NCI-H526 treated with DMSO at 0.1 percent for 48 hours (cell line): ENCODE measurements at places on chromosomes 16 and 17.

DNA sequence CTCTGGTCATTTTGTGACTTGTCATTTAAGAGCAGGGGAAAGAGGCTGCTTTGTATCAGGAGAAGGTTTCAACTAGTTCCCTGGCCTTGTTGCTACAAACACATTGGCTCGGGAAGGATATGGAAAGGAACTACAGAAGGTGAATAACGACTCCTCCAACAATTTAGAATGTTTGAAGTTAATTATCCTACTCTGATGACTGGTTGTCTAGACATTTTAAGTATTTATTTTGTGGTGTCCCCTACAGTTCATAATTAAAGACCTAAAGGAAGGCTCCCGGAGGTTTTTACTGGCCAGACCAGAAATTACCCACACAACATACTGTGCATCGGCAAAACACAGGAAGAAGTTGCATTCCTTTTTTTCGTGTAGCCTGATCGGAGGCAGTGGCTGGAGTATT lies 515.8 kb upstream of the SALL1 start:
- DNase-seq = no peak

GRCh38 chr16:84121007-84121406 lies 4.3 kb upstream of the MBTPS1 start:
- DNase-seq = no peak

DNA sequence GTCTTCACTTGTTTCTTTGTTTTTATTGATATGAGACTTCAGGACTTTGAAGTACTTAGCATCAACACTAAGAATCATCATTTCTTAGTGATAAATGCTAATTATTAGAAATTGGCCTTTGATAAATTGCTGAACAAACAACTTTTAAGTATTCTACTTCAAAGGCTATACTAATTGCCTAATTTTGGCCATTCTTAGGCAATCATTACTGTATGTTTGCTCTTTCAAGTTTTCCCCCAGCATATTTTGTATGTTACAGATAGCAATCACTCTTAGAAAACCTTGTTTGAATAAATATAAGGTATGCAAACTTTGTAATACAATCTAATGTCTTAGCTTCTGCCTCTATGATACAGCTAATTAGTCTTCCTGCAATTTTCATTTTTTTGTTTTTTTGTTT lies 46.0 kb downstream of the NQO1 start:
- no peak for DNase-seq

- DNase-seq = no peak
Observed at GRCh38 chr16:2299915-2300192, 31.9 kb upstream of the RNPS1 start.

- DNase-seq = no peak
Observed at GRCh38 chr17:9828296-9829295, 2.9 kb downstream of the GLP2R start.

DNA sequence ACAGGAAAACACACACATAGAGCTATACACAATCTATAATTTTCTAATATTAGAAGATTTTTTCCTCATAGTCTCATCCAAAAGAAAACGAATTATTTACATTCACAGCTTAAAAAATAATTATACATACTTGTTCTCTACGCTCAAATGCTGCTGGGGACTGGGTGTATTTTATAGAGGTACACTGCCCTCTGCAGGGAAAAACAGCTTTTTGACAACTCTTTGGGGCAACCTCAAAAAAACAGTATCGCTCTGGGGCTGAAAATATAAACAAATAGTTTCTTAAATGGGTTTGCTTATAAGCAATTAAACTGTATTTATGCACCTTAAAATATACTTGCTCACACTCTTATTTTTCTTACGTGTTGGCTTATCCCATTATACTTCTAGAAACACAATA lies 261.8 kb upstream of the PSMD7 start:
- peak; percentile 10 for DNase-seq

GRCh38 chr16:53673189-53673588 lies 30.5 kb downstream of the RPGRIP1L start:
- DNase-seq = no peak

GRCh38 chr17:57892820-57893595 lies 43.2 kb upstream of the MRPS23 start:
- DNase-seq = peak; percentile 42

GRCh38 chr17:48213797-48214196 lies 106.2 kb downstream of the SNX11 start:
- DNase-seq = no peak

- no peak for DNase-seq
Observed at GRCh38 chr17:77322514-77323412, 182.0 kb downstream of the SEC14L1 start.

DNA sequence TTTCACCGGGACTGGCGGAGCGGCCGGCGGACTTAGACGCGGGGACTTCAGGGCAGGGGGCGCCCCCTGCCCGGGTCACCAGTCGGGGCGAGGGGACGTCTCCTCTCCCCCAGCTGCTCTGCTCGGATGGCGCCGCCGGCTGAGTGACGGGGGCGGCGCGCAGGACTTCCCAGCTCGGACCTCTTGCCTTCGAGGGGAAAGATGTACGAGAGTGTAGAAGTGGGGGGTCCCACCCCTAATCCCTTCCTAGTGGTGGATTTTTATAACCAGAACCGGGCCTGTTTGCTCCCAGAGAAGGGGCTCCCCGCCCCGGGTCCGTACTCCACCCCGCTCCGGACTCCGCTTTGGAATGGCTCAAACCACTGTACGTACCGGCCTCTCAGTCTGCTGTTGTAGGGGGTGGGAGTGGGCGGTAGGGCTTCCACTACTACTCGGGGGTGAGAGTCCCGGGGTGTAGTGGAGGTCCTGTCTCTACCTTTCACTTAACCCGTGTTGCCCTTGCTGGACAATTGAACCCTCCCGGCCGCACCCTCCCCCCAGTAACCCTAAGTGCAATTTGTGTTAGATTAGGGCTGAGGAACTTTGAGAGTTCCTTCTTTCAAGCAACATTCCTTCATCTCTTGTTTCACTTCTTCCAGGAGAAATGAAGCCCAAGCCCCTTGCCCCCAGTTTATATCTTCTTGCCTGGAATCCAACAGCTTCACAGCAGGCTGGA lies 21.9 kb downstream of the GJD3 start:
- DNase-seq = no peak
